GM12878 (cell line): ENCODE measurements at places on chromosomes 5 and 9. TPM values are rescaled to one million over a fixed set of nuclear protein-coding genes. Genes with fewer than 3 reads are reported as not detected.

ACTBL2 gene
- not detected in 2 replicates for total RNA-seq

- H3K4me3 ChIP-seq, result no peak overlapping the region
- no peak overlapping the region for H3K27ac ChIP-seq
- no peaks in the 10 kb centered on the region for H3K4me1 ChIP-seq
- no peak for DNase-seq
- no peaks in the 10 kb centered on the region for H3K36me3 ChIP-seq
Observed at GRCh38 chr5:176748967-176749935, 61.1 kb upstream of the UNC5A start.

UNC5A gene
- total RNA-seq, result not detected in 2 replicates

DBH gene
- not detected in 2 replicates for total RNA-seq

- peaks cover 12% of the 10 kb centered on the region for H3K4me1 ChIP-seq
- H3K36me3 ChIP-seq, result no peaks in the 10 kb centered on the region
- H3K27me3 ChIP-seq, result no peaks in the 10 kb centered on the region
- peak overlapping the region; percentile 90 for H3K4me3 ChIP-seq
- DNase-seq, result no peak
Observed at GRCh38 chr5:43192558-43193180, 644 bp downstream of the NIM1K start.

- no peaks in the 10 kb centered on the region for H3K27me3 ChIP-seq
- H3K27ac ChIP-seq, result no peak overlapping the region
- no peaks in the 10 kb centered on the region for H3K4me1 ChIP-seq
- DNase-seq, result no peak
- no peaks in the 10 kb centered on the region for H3K36me3 ChIP-seq
Observed at GRCh38 chr5:18314192-18314778, 680.0 kb downstream of the TAF11L14 start.

BNIP1 gene
- total RNA-seq, result 18.9 and 20.5 TPM in 2 replicates

DNA sequence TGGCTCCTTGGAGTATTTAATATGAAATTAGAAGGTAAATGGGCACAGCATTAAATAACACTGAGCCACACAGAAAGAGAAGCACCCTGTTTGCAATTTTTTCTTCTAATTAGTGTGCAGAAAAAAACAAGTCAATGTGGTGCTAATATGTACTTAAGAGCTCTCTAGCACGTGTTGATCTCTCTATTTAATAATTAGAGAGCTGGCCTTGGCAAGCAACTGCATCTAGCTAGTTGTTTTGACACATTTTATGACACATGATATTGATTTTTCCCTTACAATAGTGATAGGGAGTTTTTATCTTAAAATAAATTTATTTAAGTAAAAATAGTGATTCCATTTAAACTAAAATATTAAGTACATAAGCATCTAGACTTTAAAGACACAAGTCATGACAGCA lies 54.5 kb upstream of the NUDT12 start:
- no peaks in the 10 kb centered on the region for H3K36me3 ChIP-seq
- no peak for DNase-seq
- no peaks in the 10 kb centered on the region for H3K27me3 ChIP-seq
- no peak overlapping the region for H3K4me3 ChIP-seq
- no peaks in the 10 kb centered on the region for H3K4me1 ChIP-seq
- no peak overlapping the region for H3K27ac ChIP-seq

- H3K4me3 ChIP-seq, result no peak overlapping the region
- no peaks in the 10 kb centered on the region for H3K4me1 ChIP-seq
- H3K27me3 ChIP-seq, result no peaks in the 10 kb centered on the region
- no peak for DNase-seq
Observed at GRCh38 chr5:93954421-93955069, 213.1 kb upstream of the POU5F2 start.

TDRD7 gene
- total RNA-seq, result 16.2 and 17.9 TPM in 2 replicates

ANKS6 gene
- total RNA-seq, result 16.2 and 16.3 TPM in 2 replicates

GRCh38 chr9:131891598-131891997 lies 151.7 kb upstream of the RAPGEF1 start:
- no peak overlapping the region for H3K27ac ChIP-seq
- no peaks in the 10 kb centered on the region for H3K36me3 ChIP-seq
- H3K27me3 ChIP-seq, result no peaks in the 10 kb centered on the region
- DNase-seq, result no peak
- H3K4me3 ChIP-seq, result no peak overlapping the region

DNA sequence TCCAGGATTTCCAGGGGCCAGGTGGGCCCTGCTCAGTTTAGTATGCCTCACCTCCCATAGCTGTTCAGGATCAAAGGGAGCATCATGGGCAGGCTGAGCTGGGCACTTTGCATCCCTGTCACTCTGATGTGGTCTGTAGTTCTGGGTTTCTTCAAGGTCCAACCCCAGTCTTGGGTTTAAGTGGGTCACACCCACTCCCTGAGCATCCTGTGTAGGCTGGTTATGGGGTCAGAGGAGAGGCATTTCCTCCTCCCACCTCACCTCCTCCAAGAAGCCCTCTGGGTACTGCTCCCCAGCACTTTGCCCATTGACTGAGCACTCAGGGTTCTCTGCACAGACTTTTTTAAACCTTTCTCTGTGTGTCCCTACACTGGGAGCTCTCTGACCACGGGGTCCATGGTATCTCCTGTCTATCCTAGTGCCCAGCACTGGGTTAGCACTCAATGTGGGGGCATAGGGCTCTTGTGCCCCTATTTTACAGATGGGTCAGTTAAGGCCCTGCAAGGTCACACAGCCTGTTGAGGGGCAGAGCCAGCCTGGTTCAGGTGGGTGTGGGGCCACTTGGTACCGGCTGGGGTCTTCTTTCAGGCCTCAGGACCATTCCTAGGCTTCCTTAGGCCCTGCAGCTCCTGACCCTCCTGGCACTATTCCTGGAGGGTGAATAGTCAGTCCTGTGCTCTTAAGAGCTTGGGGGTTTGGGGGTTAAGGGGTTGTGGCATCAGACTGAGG lies 19.0 kb downstream of the CXXC5 start:
- no peaks in the 10 kb centered on the region for H3K27me3 ChIP-seq
- H3K27ac ChIP-seq, result peak overlapping the region; percentile 99
- H3K4me1 ChIP-seq, result peaks cover 78% of the 10 kb centered on the region

GRCh38 chr9:106969696-106970095 lies 106.7 kb downstream of the ZNF462 start:
- no peak overlapping the region for H3K4me3 ChIP-seq
- no peak for DNase-seq
- H3K27me3 ChIP-seq, result no peaks in the 10 kb centered on the region
- no peaks in the 10 kb centered on the region for H3K4me1 ChIP-seq
- no peak overlapping the region for H3K27ac ChIP-seq
- H3K36me3 ChIP-seq, result no peaks in the 10 kb centered on the region

- no peaks in the 10 kb centered on the region for H3K36me3 ChIP-seq
- H3K4me1 ChIP-seq, result no peaks in the 10 kb centered on the region
- no peak overlapping the region for H3K27ac ChIP-seq
- H3K27me3 ChIP-seq, result no peaks in the 10 kb centered on the region; the same call in none of the 2 replicates
- no peak overlapping the region for H3K4me3 ChIP-seq
- DNase-seq, result no peak
Observed at GRCh38 chr9:132543960-132544359, 38.4 kb upstream of the BARHL1 start.

PCDHGB2 gene
- total RNA-seq, result 0.16 and 0.38 TPM in 2 replicates

DNA sequence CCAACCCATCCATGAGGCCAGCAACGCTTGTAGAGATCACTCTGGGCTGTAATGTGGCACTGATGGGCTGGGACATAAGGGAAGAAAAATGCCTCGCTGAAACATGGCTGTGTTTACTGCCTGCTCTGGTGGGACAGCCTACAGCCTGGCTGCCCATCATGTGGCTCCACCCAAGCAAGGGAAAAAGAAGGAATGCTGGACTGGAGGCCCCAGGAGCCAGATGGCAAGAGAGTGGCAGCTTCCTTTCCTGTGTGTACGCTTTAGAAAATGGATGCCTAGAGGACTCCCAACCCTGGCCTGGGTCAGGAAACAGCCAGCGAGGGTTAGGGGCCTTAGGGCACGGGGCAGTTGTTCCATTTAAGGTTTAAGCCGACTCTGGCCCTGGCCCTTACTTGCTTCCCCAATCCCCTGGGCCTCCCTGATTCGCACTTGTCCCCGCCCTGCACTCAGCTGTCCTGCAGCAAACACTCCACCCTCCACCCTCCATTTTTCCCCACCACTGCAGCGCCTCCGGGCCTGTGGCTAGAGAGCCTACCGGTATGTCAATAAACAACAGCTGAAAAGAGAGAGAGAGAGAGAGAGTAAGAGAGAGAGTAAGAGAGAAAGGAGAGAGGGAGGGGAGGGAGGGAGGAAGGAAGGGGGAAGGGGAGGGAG lies 819.4 kb downstream of the SEMA5A start:
- no peak for DNase-seq
- H3K4me3 ChIP-seq, result no peak overlapping the region
- H3K27me3 ChIP-seq, result no peaks in the 10 kb centered on the region
- no peaks in the 10 kb centered on the region for H3K4me1 ChIP-seq

PCDHA7 gene
- 0.08 TPM in 1 of 2 replicates, not detected in the other for total RNA-seq

CCDC192 gene
- total RNA-seq, result not detected in 2 replicates

DNA sequence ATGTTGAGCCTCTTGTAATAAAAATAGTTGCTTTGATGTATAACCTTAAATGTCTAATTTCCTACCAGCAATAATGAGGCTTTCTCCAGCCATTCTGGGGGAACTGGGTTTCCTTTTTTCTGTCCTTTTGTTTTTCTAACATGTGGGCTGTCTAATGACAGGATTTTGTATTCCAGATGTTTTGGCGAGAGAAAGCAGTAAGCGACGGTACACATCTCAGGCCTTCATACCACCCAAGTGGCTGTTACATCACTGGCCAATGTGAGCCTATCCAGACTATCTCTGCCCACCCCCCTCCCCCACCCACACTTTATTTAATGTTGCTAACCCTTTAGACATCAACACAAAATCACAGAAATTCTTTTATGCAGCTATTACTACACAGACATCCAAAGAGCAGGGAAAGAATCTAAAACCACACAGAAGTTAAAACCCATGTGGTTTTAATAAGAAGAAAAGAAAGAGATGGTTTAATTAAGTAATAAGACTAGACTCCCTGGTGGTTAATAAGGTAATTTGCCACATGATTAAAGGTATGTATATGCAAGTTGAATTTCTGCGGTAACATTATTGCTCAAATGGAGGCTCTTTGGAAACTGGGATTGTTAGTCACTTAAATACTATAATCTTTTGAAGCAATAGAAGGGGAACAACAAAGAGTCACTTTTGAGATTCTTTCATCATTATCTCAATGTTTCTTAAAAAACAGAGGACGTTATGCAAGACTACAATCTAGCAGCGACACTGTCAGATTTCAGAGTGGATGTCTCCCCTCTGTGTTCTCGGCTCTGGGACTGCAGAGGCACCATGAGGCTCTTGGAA lies 365.1 kb downstream of the ENC1 start:
- H3K27ac ChIP-seq, result no peak overlapping the region
- no peak for DNase-seq
- no peak overlapping the region for H3K4me3 ChIP-seq
- no peaks in the 10 kb centered on the region for H3K36me3 ChIP-seq

- H3K27me3 ChIP-seq, result no peaks in the 10 kb centered on the region
Observed at GRCh38 chr9:109745335-109746283, 34.4 kb upstream of the PALM2AKAP2 start.

HBEGF gene
- total RNA-seq, result 2.6 and 2.7 TPM in 2 replicates

DNA sequence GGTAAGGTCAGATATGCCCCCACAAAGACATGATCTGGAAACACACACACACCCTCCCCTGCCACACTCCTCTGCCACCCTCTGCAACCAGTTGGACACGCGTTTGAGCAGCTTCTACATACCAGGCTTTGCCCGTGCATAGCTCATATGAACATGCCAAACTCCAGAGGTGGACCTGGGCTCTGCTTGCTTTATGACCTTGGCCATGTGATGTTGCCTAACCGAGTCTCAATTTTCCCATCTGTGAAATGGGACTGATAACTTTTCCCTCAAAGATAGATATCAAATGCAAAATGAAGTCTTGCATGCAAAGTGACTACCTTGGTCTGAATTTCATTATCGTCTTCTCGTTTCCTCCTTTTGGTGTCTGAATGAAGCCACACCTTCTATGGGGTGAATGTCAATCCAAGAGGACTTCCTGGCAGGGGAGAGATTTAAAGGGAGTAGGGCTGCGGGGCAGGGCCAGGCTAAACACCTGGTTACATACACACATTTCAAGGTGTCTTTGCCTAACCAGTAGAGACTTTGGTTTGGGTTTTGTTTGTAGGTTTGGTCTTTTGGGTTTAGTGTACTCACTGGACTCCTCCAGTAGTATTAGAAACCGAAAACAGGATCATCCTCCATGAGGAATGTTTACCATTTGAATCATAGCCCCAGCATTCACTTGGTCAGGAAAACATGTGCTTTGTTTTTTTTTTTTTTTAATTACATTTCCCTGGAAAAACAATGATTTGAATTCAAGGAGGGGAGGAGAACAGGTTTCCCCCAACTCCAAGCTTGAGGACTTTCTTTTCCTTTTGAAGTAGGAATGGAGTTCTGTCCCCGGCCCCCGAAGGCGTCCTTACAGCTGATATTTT lies 63.2 kb downstream of the COL27A1 start:
- H3K27ac ChIP-seq, result no peak overlapping the region
- H3K27me3 ChIP-seq, result no peaks in the 10 kb centered on the region; the same call in 1 of the 2 replicates
- H3K4me3 ChIP-seq, result no peak overlapping the region
- DNase-seq, result no peak
- no peaks in the 10 kb centered on the region for H3K36me3 ChIP-seq

GRCh38 chr9:91775011-91775707 lies 174.9 kb downstream of the ROR2 start:
- no peaks in the 10 kb centered on the region for H3K36me3 ChIP-seq
- H3K27ac ChIP-seq, result no peak overlapping the region
- no peak overlapping the region for H3K4me3 ChIP-seq
- H3K27me3 ChIP-seq, result no peaks in the 10 kb centered on the region; the same call in none of the 2 replicates
- DNase-seq, result no peak

PAPPA gene
- 0.03 and 0.08 TPM in 2 replicates for total RNA-seq

DNA sequence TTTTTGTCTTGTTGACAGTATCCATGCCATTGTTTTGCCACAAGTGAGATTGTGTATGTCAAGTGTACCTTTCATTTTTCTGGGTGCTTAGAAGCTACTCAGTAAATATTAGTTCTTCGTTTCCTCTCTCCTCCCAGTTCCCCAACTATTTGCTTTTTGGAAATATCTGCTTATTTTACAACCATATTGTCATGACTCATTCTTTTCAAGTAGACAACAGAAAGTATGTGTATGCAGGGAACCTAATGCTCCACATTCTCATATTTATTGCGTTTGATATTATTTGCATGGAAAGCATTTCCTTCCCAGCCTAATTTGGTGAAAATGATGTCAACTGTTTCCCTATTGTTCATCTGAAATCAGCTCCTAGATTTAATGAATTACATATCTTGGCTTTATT lies 483.7 kb upstream of the RIOK2 start:
- no peak for DNase-seq
- no peak overlapping the region for H3K4me3 ChIP-seq
- H3K27me3 ChIP-seq, result no peaks in the 10 kb centered on the region
- no peaks in the 10 kb centered on the region for H3K4me1 ChIP-seq
- H3K36me3 ChIP-seq, result no peaks in the 10 kb centered on the region
- no peak overlapping the region for H3K27ac ChIP-seq

- H3K4me1 ChIP-seq, result no peaks in the 10 kb centered on the region
- no peak for DNase-seq
- no peak overlapping the region for H3K27ac ChIP-seq
- no peaks in the 10 kb centered on the region; the same call in none of the 2 replicates for H3K27me3 ChIP-seq
Observed at GRCh38 chr9:14752271-14752670, 29.7 kb upstream of the CER1 start.
